ENCODE measurements at places on chromosomes 2 and 18.
A peak's percentile ranks its signal among the peaks of the same experiment; 100 is the strongest.

DNA sequence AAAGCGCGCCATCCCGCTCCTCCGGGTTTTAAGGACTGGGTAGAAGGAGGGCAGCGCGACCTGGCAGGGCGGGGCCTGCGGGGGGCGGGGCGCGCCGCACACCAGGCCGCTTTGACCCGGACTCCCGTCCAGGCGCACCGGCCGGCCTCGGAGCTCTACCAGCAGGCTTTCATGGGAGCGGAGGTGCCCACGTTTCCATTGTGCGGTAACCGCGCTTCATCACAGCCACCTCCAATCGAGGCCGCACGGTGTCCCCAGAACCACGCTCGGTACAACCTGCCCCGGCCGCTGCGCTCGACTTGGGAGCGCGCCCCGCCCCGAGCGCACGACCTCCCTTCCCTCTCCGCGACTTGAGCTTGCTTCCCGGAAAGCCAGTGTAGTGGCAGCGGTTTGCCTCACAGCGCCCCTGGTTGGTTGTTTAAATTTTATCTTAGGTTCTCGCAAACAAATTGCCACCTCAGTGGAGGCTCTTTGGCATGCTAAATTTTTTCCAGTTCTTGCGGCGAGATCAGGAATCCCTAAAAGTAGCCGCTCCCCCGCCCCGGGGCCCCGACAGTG lies 280 bp upstream of the CYP1B1 start:
- DNase-seq, result peak; percentile 91

DNA sequence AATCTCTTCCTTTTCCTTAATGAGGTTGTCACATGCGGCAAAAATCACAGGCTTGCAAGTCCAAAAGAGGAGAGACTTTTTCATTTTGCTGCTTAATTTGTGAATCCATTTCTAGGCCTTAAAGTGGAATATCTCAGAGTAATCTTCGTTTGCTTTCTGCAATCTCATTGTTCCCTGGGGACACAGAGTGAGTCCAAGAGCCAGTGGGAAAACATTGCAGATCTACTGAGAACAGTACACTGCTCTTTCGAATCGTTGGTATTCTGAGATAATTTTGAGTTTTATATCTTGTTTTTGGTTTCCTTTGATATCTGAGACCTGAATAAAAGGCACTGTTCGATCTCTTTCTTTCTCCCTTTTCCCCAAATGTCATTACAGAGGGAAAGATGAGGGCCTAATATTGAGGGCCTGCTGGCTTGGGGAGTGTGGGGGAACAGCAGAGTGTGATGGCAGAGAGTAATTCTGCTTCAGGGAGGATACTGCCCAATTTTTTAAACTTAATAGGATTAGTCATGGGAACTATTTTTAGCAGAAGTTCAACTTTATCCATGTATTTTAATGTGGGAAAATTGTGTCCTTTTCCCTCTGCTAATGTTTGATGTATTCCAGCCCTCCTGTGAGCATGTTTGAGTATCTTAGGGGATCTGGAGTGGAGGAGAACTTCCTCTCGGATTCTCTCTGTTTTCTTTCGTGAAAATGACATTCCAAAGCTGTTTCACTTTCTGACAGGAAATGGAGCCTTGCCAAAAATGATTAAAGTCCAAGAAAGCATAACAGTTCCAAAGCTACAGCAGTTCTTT lies 418.2 kb upstream of the ZEB2 start:
- peak; percentile 35 for DNase-seq

- peak; percentile 4 for DNase-seq
Observed at GRCh38 chr2:31354837-31355236, 59.7 kb downstream of the XDH start.

DNA sequence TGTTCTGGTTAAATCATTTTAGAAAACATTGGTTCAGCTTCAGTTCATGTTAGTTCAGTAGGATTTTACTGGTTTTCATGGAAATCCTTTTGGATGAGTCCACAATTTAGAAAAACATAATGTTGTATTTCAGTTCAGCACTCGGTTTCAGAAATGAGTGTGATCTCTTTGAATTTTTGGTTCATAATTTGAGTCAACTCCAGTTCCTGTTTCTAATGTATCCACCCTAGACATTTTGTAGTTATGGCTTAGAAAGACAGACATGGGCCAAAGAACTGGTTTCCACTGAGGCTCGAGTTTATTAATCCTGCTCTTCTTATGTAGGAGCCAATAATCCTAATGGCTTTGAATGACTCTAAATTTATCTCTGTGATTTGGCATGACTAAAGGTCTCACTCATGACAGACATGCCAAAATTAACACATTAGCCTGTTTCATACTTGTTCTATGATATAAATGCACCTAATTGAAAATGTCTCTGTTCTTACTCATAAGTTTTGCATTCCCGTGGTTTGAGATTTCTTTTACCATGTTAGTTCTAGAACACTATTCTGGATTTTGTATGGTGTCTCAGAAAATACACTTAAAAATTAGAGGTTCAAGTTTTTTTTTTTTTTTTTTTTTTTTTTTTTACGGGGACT lies 82.3 kb upstream of the SPRED2 start:
- DNase-seq, result no peak

- no peak for DNase-seq
Observed at GRCh38 chr18:59799383-59800015, 100.3 kb upstream of the PMAIP1 start.

- DNase-seq, result peak; percentile 4
Observed at GRCh38 chr2:170714381-170715061, 616 bp upstream of the SP5 start.

DNA sequence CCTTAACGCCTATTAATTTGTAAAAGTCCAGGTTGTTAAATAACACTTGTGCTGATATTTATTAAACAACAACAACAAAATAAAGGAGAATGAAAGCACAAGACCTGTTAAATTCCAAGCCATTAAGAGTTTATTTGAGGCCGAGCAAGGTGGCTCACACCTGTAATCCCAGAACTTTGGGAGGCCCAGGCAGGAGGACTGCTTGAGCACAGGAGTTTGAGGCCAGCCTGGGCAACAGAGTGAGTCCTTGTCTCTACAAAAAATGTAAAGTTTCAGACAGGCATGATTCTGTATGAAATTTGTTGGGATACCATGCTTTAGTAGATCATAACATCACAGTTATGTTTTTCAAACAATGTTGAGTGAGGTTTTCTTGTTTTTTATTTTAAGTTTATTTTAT lies 17.1 kb downstream of the PELI1 start:
- no peak for DNase-seq
